Left ventricle myocardium superior (tissue), 1 donor: ENCODE measurements at places on chromosomes 12 and 14.

DNA sequence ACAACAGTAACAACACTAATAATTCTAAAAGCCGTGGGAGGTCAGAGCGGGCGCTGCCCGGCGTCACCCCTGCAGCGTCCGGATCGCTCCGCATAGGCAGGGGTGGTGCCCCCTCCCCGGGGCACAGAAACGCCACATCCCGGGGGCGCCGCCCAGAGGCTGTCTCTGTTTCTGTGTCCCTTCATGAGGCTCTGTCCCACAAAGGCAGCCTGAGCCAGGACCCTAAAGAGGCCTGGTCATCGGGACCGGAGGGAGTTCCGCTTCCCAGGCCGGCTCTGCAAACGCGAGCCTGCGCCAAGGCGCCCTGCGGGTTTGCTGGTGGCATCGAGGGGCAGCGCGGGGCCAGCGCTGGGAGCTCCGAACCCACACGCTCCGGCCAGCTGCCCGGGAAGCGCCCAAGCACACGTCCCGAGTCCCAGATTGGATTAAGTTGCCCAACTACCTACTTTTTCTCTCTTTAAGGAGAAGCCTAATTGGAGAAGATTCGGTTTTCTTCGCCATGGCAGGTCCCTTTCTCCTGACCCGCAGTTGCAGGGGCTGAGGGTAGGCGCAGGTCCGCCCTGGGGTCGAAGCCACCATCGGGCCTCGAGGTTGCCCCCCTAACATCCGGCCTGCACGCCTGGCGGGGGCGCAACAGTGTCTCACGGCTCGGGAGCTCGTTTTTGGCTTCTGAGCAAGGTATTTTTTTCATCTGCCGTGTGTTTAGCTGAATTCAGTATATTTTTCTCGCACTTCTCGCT lies 421.7 kb downstream of the VRK1 start:
- no peak for DNase-seq

GRCh38 chr12:3560295-3560620 lies 69.3 kb downstream of the PRMT8 start:
- DNase-seq: no peak

DNA sequence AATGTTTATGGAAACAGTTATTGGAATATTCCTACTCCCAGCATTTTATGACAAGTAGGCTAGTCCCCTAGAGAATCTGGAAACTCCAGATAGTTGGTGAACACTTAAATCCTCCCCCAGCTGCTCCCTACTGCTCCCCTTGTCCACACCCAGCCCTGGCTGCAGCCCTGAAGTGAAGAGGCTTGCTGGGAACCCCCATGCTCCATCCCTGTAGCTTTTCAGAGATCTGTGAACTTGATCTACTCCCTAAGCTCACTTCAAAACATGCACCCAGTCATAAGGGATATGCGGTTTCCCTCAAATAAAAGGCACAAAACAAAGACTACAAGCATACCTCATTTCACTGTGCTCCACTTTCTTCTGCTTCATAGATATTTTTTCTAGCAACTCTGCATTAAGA lies 33.2 kb downstream of the EGLN3 start:
- DNase-seq: no peak

DNA sequence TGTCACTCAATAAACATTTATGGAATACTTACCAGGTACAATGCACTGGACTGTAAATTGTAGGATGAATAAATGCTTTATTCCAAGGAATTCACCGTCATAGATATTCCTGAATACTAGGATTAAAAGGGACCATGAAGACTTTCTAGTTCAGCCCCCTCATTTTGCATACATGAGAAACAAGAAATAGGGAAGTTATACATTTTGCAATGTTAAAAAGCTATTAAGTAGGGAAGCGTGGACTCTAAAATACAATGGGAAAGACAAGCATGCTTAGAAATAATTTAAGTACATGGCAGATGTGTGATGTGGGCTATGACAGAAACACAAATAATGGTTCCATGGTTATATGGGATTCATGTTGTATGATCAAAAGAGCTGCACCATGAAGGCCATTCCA lies 89.4 kb upstream of the SYT10 start:
- DNase-seq: no peak

- DNase-seq: no peak
Observed at GRCh38 chr12:21551841-21552465, 25.9 kb downstream of the SPX start.

GRCh38 chr12:124147575-124147974 lies 147.3 kb upstream of the RFLNA start:
- no peak for DNase-seq

GRCh38 chr12:103571286-103571685 lies 15.8 kb upstream of the STAB2 start:
- DNase-seq: peak; percentile 68

- DNase-seq: no peak
Observed at GRCh38 chr12:26817183-26817591, 15.8 kb downstream of the ITPR2 start.

DNA sequence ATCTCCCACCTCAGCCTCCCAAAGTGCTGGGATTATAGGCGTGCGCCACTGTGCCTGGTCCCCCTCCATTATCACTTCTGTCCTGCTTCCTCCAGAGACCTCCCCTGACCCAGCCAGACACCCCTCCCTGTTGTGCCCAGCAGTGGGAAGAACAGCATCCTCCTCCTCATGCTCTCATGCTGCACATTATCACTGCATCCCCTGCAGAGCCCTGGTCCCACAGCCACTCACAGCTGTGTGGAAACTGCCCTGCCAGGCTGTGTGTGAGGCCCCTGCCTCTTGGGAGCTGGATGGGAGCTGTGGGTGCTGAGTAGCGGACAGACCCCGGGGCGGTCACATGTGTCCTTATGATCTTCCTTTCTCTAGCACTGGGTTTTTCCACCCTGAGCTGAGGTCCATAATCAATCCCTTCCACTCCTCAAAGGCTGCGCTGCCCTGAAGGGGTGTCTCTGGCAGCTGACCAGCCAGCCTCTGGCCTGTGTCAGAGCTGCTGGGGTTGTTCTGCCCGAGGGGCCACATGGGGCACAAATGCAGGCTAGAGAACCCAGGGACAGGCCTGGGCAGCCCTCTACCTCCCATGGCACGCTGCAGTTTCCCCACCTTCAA lies 9.2 kb downstream of the HIP1R start:
- DNase-seq: no peak

DNA sequence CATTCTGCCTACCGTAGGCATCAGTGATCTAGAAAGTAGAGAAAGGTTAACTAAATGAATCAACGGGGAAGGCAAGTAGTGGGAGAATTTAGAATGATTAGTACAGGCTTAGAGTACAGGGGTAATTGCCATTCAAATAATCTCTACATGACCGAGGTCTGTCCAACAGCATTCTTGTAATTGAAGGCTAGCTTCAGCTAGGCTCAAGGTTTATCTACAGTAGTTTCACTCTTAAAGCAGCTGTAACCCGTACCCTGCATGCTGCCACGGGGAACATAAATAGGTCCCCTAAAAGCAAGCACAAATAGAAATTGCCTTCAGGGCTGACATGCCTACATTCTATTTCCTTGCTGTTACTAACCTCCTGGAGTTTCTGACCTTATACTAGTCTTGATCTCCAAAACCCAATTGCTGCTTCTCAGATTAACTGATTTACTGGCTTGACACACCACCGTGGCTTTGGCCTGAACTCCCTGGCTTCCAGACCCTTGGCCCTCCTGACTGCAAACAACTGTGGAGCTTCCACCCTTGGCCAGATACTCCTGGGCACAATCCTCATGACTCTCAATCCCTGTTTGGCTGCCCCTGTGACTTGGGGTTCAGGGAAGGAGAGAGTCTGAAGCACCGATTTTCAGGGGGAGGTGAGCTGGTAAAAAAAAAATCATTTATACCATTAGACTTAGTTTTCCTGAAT lies 242.1 kb upstream of the FOXN3 start:
- no peak for DNase-seq

DNA sequence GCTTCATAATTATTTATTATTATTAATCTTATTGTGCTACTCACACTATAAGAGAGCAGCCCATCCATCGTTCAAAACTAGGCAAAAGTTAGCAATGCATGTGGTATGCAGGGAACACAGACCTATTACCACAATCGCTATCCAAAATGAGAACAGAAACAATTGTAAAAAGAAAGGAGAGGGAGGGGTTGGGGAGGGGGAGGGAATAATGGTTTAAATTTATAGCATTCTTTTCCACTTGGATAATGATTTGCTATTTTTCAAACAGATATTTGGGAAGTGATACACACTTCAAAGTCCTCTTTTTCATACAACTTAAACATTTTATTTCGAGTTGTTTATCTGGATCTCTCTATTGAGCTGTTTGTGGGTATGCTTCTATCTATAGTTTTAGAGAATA lies 248.6 kb upstream of the SOX5 start:
- DNase-seq: no peak

GRCh38 chr12:62995097-62995496 lies 60.1 kb upstream of the PPM1H start:
- DNase-seq: no peak

DNA sequence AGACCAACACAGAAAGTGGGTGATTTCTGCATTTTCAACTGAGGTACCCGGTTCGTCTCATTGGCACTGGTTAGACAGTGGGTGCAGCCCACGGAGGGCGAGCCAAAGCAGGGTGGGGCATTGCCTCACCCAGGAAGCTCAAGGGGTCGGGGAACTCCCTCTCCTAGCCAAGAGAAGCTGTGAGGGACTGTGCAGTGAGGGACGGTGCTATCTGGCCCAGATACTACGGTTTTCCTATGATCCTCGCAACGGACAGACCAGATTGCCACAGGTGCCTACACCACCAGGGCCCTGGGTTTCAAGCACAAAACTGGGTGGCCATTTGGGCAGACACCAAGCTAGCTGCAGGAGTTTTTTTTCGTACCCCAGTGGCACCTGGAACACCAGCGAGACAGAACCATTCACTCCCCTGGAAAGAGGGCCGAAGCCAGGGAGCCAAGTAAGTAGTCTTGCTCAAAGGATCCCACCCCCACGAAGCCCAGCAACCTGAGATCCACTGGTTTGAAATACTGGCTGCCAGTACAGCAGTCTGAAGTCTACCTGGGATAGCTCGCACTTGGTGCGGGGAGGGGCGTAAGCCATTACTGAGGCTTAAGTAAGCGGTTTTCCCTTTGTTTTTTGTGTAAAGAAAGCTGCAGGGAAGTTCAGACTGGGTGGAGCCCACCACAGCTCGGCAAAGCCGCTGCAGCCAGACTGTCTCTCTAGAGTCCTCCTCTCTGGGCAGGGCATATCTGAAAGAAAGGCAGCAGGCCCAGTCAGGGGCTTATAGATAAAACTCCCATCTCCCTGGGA lies 25.5 kb upstream of the NAA30 start:
- no peak for DNase-seq

DNA sequence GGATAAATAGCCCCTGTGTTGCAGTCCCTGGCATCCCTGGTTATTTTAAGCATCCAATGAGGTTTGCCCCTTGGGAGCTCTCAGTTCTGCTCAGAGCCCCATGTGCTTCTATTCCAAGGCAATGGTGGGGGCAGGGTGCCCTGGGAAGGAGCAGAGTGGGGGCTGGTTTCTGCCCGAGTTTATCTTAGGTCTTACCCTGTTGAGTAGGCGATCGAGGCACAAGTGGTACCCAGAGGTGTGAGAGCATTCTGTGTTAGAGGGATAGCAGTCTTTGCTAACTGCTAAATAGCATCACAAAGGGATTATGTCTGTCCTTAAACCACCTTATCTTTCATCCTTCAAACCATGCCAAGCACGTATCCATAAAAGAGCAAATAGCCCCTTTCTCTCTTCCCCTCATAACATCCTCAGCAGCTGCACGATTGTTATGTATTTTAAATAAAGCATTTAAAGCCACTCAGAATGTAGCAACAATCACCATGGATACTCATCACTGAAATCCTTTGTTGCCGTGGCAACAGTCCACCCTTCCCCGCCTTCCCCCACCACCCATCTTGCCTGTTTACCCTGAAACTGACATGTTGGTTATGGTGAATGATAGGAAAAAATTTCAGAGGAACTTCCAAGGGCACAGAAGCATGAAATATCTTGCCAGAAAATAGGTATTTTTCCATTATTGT lies 139.3 kb downstream of the PTPN11 start:
- no peak for DNase-seq

GRCh38 chr12:118288174-118288573 lies 84.5 kb downstream of the TAOK3 start:
- no peak for DNase-seq

DNA sequence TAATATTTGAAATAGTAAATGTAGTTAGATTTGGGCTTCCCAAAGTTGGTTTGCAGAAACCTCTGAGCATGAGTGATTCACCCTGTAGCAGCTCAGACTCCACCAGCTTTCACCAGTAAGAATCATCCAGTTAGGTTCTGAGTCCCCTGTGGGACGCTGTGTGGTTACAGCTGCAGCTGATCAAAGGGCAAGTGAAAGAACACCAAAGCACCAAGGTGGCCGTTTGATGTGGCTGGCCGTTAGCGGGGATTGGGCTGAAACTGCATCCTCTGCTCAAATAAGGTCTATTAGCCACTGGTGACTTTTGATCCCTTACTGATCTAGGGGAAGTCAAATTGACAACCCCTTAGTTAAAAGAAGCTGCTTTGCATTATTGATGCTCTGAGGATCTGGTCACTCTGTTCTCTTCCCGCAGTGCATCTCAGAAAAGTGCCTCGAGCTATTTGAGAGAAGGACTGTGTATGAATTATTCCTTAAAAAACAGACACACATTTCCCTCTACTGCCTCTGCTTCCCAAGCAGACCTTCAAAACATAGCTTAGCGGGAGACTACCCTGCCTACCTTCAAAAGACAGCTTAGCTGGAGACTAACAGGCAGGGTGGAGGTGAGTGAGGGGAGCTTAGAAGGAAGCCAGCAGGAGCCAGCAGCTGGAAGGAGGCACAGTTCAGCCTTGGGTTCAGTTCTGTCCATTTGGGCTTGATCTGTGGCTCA lies 3.7 kb downstream of the ABHD12B start:
- no peak for DNase-seq
